ENCODE measurements at places on chromosomes 11 and 22. TPM values are rescaled to one million over a fixed set of nuclear protein-coding genes. Genes with fewer than 3 reads are reported as not detected.

APOBEC3G gene
- 2.5 TPM for total RNA-seq

ZW10 gene
- 31.4 TPM for total RNA-seq

SHISAL1 gene
- total RNA-seq, result 2.5 TPM

- DNase-seq, result no peak
- no peaks in the 10 kb centered on the region for H3K27me3 ChIP-seq
- peaks cover 24% of the 10 kb centered on the region for H3K36me3 ChIP-seq
- H3K27ac ChIP-seq, result no peak overlapping the region
- H3K4me1 ChIP-seq, result no peaks in the 10 kb centered on the region
Measured at GRCh38 chr11:108037636-108038035, 28.9 kb downstream of the CUL5 start.

DNA sequence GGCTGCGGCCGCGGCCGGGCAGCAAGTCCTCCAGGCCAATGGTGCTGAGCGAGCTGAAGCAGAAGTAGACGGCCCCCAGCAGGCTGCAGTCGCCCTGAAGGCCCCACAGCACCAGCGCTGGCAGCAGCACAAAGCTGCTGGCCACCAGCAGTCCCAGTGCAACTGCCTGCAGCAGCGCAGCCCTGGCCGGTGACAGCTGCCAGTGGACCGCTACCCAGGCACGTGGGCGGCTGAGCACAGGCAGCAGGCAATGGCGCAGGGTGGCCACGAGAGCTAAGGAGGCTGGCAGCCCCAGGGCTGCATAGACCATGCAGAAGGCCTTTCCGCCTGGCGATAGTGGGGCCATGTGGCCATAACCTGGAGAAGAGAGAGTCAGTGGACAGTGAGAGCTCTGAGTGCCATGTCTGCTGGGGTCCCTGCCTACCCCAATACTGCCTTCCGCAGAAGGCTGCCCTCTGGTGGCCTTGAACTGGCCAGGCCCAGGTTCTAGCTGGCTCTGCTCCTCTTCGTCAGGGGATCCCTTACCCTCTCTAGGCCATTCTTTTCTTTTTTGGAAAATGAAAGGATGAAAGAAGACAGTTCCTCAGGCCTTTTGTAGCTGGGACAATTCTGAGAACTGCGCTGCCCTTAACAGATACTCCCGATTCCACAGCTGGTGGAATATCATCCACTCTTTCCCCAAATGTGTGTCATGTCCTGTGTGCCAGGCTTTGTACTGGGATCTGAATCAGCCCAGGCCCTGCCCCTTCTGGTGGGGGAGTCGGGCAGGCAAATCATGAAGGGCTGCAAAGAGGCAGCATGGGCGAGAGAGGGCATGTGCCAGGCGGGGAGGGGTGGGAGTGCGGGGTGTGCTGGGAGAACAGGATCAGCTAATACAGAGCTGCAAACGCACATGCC is 1.8 kb downstream of the KCNK7 start:
- H3K27ac ChIP-seq, result no peak overlapping the region
- peak; percentile 55 for DNase-seq
- peaks cover 5% of the 10 kb centered on the region for H3K4me1 ChIP-seq
- H3K4me3 ChIP-seq, result no peak overlapping the region
- H3K27me3 ChIP-seq, result no peaks in the 10 kb centered on the region

DNA sequence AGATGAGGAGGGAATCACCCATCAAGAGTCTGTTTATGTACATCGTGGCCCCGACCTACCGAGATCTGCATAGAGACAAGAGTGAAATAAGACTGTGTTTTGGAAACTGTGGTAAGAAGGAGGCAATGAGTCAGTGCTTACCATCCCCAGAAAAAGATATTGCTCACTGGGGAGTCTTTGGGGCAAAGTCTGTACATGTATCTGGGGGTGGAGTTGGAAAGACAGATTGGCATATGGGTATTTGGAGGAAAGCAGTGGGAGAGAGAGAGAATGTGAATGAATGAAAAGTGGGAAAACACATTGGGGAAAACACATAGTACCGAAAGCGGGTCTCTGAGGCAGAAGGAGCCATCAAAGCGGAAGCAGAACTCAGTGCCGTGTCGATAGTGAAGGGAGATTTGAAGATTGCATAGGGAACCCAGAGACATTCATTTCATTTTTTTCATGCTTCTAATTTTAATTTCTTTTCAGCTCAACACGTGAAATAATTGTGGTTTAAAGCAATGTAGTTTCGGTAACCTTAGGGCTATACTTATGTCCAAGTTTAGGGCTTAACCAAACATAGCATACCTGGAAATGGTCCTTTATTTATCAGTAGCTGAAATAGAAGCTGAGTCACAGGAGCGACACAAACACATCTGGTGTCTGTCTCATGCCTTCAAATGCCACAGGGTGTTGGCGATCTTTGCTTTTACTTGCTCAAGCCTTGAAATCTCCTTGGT is 98.6 kb upstream of the CD44 start:
- H3K27me3 ChIP-seq, result peaks cover 48% of the 10 kb centered on the region
- H3K4me3 ChIP-seq, result no peak overlapping the region
- no peak overlapping the region for H3K27ac ChIP-seq

COPB1 gene
- total RNA-seq, result 91.9 TPM

NOX4 gene
- total RNA-seq, result 0.19 TPM

DNA sequence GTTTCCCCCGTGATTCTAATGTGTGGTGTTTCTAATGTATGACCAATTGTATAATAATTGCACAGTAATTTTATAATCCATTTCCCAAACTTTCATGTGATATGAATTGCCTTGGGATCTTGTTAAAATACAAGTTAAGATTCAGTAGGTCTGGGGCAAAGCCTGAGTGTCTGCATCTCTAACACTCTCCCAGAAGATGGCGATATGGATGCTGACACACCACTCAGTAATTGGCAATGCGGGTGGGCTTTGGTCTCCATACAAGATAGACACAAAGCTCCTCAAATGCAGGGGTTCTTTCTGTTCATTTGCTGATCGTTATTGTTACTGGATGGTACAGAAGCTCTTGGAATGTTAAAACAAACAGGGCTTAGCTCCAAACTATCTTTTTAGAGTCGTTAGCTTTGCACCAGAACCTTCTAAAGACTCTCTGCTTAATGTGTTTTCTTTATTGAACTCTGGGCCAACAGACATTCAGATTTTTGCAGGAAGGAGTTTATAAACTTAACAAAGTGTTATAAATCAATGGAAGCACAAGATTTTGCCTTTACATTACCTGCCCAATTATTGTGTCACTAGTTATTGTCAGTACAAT is 45.4 kb upstream of the ANO3 start:
- no peaks in the 10 kb centered on the region for H3K36me3 ChIP-seq
- peak; percentile 48 for DNase-seq

POLDIP3 gene
- total RNA-seq, result 131 TPM

CASP5 gene
- not detected for total RNA-seq

GRCh38 chr11:13094930-13095687 is 86.0 kb downstream of the RASSF10 start:
- no peak overlapping the region for H3K27ac ChIP-seq
- no peaks in the 10 kb centered on the region for H3K4me1 ChIP-seq
- no peaks in the 10 kb centered on the region for H3K36me3 ChIP-seq
- no peak overlapping the region for H3K4me3 ChIP-seq
- no peak for DNase-seq
- peaks cover 8% of the 10 kb centered on the region for H3K27me3 ChIP-seq

- no peak overlapping the region for H3K4me3 ChIP-seq
- H3K36me3 ChIP-seq, result no peaks in the 10 kb centered on the region
- H3K4me1 ChIP-seq, result no peaks in the 10 kb centered on the region
- no peaks in the 10 kb centered on the region for H3K27me3 ChIP-seq
- no peak overlapping the region for H3K27ac ChIP-seq
Measured at GRCh38 chr11:2771758-2772466, 72.1 kb upstream of the KCNQ1OT1 start.

DNA sequence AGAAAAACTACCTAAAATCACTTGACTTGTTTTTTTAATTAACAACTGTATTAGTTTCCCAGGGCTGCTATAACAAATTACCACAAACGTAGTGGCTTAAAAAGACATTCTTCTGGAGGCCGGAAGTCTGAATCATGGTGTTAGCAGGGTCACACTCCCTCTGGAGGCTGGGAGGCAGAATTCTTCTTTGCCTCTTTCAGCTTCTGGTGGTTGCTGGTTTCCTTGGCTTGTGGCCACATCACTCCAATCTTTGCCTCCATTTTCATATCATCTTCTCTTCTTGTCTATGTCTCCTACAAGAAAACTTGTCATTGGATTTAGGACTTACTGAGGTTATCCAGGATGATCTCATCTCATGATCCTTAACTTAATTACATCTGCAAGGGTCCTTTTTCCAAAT is 7.4 kb upstream of the INCENP start:
- H3K4me1 ChIP-seq, result peaks cover 3% of the 10 kb centered on the region
- H3K27me3 ChIP-seq, result no peaks in the 10 kb centered on the region
- H3K36me3 ChIP-seq, result no peaks in the 10 kb centered on the region
- no peak for DNase-seq
- H3K27ac ChIP-seq, result no peak overlapping the region

DNAJB7 gene
- total RNA-seq, result not detected

DNA sequence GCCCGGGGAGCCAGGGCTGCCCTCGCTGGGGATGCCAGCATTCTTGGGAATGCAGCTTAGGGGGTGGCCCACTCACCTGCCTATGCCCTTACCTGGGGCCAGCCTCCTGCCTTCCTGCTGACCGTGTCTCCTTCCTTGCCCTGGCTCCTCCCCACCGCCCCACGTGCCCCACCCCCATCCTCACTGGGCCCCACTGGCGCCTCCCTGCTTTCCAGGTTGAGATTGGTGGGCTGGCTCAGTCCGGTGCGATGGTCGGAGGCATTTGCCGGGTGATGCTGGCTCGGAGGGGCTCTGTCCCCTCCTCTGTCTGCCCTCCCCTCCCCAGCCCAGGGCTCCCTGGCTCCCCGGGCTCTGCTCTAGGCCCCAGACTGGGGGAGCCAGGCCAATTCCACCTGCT is 34.1 kb upstream of the GRAMD4 start:
- H3K27me3 ChIP-seq, result no peaks in the 10 kb centered on the region
- H3K36me3 ChIP-seq, result no peaks in the 10 kb centered on the region
- H3K27ac ChIP-seq, result no peak overlapping the region
- peaks cover 29% of the 10 kb centered on the region for H3K4me1 ChIP-seq
- no peak overlapping the region for H3K4me3 ChIP-seq

DNA sequence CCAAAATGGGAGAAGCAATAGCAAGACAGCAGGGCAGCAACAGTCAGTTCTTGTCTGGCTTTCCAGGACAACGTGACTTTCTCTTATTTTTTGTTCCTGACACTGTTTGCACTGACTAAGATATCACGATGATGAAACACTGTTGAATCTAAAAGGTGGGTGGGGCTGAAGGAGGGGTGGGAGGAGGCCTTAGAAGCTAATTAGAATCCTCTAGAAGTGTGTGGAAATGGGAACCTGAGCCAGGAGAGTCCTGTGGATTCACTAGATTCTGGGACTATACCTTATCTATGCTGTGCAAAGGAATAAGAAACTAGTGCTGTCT is 300.3 kb downstream of the ST3GAL4 start:
- no peak overlapping the region for H3K4me3 ChIP-seq
- no peaks in the 10 kb centered on the region for H3K4me1 ChIP-seq
- no peaks in the 10 kb centered on the region for H3K36me3 ChIP-seq
- no peak for DNase-seq
- H3K27me3 ChIP-seq, result peaks cover 12% of the 10 kb centered on the region

DNA sequence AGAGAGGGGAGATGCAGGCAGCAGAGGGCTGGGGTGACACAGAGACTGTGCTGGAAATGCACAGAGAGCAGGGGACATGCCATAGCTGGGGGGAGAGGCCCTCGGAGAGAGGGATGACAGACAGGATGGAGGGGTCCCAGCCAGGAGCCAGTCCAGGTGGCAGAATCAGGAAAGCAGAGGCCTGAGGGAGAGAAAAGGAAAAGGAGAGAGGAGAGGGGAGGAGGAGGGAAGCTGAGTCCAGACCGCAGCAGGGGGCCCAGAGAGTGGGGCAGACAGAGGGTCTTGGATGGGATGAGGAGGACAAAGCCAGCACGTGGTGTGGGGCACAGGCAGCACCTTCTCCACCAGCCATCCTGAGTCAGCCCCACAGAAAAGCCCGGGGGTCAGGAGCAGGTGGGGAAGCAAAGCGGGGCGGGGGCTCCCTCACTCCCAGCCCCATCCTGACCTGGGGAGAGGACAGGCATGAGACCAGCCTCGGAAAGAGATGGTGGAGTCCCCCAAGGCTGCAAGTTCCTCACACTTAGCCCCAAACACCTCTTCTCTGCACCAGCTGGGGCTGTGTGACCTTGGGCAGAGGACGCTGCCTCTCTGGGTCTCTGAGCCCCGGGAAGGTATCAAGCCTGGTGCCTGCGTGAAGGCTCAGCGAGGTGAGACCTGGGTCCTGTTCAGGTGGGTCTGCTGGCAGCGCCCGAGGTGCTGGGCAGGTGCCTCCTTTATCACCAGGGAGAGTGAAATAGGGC is 48.0 kb downstream of the IGLL1 start:
- no peaks in the 10 kb centered on the region for H3K4me1 ChIP-seq
- H3K36me3 ChIP-seq, result no peaks in the 10 kb centered on the region
- no peak overlapping the region for H3K4me3 ChIP-seq
- no peak for DNase-seq
- no peaks in the 10 kb centered on the region for H3K27me3 ChIP-seq

ZP1 gene
- not detected for total RNA-seq

TBC1D22A gene
- total RNA-seq, result 22.5 TPM

DNA sequence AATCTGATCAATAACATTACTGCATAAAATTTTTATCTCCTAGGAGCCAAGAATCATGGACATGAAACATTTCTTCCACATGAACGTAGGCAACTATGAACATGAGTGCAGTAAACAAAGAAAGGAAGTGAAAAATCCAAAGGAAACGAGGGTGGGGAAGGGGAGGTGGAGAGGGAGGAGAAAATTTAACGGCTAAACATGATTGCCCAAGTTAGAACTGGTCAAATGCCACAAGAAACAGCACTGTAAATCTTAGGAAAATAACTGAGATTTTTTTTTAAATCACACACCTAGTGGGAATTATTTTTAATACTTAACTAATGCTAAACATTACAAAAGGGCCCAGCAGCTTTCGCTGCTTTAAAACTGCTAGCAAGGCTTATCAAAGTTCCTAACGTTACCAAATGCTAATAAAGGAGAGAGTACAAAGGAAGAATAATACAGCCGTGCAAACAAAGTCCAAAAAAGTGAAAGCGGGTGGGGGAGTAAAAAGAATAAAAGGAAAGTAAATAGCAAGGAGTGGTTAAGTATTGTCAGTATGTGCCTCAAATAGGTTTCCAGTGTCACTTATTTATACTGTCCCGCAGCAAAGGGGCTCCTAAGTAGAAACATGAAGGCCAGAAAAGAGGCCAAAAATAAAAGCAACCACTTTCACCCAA is 13.7 kb downstream of the NARS2 start:
- no peaks in the 10 kb centered on the region for H3K27me3 ChIP-seq
- no peak overlapping the region for H3K4me3 ChIP-seq
- no peak for DNase-seq
- H3K36me3 ChIP-seq, result peaks cover 38% of the 10 kb centered on the region
- peak overlapping the region; percentile 38 for H3K27ac ChIP-seq
- peaks cover 28% of the 10 kb centered on the region for H3K4me1 ChIP-seq

GRCh38 chr11:71086687-71087258 is 165.6 kb downstream of the SHANK2 start:
- H3K27ac ChIP-seq, result no peak overlapping the region
- H3K4me3 ChIP-seq, result no peak overlapping the region
- no peaks in the 10 kb centered on the region for H3K4me1 ChIP-seq
- DNase-seq, result peak; percentile 31
- no peaks in the 10 kb centered on the region for H3K27me3 ChIP-seq

- H3K27me3 ChIP-seq, result no peaks in the 10 kb centered on the region
- H3K27ac ChIP-seq, result no peak overlapping the region
- H3K4me3 ChIP-seq, result no peak overlapping the region
- no peaks in the 10 kb centered on the region for H3K36me3 ChIP-seq
- H3K4me1 ChIP-seq, result peaks cover 45% of the 10 kb centered on the region
Measured at GRCh38 chr11:33690290-33691065, 10.1 kb downstream of the C11orf91 start.

KMT5B gene
- total RNA-seq, result 35.1 TPM

- no peak overlapping the region for H3K27ac ChIP-seq
- no peaks in the 10 kb centered on the region for H3K4me1 ChIP-seq
Measured at GRCh38 chr22:35733791-35734516, 16.3 kb downstream of the APOL5 start.

APOA4 gene
- total RNA-seq, result not detected

All from A673 (cell line).